Right lung (tissue), 10 donors: ENCODE measurements at places on chromosomes 2 and 18. TPM values are rescaled to one million over a fixed set of nuclear protein-coding genes. Genes with fewer than 3 reads are reported as not detected.

Gene NTSR2
- not detected for polyA plus RNA-seq

Gene ZNF516
- 33.2 TPM for polyA plus RNA-seq

Gene SLC23A3
- polyA plus RNA-seq = 3.8 TPM

Gene CHMP1B
- 40.4 TPM for polyA plus RNA-seq

Gene DNER
- polyA plus RNA-seq = 1.7 TPM

Gene ZNF892
- 4.2 TPM for polyA plus RNA-seq

Gene PLB1
- polyA plus RNA-seq = 2.1 TPM

Gene TMEM37
- 31.4 TPM for polyA plus RNA-seq

Gene RIOK3
- polyA plus RNA-seq = 82.0 TPM

Gene CAD
- polyA plus RNA-seq = 35.7 TPM

Gene DPP4
- polyA plus RNA-seq = 56.4 TPM

Gene POLE4
- polyA plus RNA-seq = 45.6 TPM

Gene CABLES1
- polyA plus RNA-seq = 82.1 TPM

Gene GRHL1
- polyA plus RNA-seq = 6.9 TPM

Gene INHBB
- 0.51 TPM for polyA plus RNA-seq
